IMR-90 (cell line): ENCODE measurements at places on chromosomes 16 and 17.
A peak's percentile ranks its signal among the peaks of the same experiment; 100 is the strongest.

DNA sequence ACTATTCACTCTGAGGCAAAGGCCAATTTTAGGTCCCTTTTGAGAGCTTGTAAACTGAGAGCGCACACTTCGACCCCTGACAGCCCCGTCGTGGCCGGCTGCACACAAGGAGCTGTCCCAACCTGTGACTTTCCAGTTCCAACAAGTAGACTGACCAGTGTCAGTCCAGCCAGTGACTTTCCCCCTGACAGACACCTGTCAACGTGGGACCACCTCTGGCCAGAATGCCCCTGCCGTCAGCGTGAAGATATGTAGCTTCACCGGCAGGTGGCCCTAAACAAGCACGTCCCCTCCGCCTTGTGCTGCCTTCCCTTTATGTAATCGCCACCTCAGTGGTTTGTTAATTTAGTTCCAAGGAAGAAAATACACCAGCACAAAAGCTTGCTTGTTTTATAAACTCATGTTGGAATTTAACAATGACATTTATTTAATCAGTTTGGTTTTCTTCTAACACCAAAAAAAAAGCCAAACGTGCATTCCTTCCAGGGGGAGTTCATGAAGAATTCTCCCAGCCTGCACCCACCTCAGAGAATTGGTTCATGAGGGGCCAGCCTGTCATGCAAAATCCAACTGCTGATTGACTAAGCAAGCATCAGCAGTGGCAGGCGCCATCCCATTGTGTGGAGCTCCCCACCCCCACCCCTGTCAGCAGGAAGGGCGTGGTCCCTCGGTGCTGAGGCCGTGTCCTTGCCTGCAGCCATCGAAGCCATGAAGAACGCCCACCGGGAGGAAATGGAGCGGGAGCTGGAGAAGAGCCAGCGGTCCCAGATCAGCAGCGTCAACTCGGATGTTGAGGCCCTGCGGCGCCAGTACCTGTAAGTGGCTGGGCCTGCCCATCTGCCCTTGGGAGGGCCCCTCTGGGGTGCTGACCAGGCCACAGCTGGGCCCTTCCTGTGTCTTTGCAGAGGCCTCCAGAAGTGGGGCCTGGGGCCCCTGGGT lies 33.9 kb downstream of the PLD6 start:
- DNase-seq: no peak

GRCh38 chr16:22308824-22309520 lies 11.8 kb downstream of the POLR3E start:
- DNase-seq: no peak

GRCh38 chr16:85912211-85912974 lies 13.4 kb downstream of the IRF8 start:
- peak; percentile 36 for DNase-seq

GRCh38 chr17:46922487-46922803 lies 515 bp upstream of the GOSR2 start:
- no peak for DNase-seq

DNA sequence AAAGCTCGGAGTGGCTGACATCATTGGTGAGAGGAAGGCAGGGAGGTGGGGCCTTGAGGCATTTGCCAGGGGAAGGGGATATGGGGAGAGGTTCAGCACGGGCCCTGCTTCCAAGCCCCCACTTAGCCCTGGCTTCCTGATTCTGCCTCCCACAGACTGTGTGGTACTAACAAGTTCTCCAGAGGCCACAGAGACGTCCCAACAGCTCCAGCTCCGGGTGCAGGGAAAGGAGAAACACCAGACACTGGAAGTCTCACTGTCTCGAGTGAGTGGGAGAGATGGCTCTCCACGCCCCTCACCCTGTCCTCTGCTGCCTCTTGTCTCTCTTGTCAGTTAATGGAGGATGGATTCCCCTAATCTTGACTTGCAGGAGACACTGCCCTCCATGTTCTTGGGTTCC lies 8.1 kb downstream of the NFATC2IP start:
- DNase-seq: no peak

- DNase-seq: no peak
These were observed 122.9 kb downstream of the ABCA8 start for GRCh38 chr17:68832109-68832802.

- DNase-seq: no peak
These were observed 5.7 kb downstream of the CCDC102A start for GRCh38 chr16:57530522-57531252.

DNA sequence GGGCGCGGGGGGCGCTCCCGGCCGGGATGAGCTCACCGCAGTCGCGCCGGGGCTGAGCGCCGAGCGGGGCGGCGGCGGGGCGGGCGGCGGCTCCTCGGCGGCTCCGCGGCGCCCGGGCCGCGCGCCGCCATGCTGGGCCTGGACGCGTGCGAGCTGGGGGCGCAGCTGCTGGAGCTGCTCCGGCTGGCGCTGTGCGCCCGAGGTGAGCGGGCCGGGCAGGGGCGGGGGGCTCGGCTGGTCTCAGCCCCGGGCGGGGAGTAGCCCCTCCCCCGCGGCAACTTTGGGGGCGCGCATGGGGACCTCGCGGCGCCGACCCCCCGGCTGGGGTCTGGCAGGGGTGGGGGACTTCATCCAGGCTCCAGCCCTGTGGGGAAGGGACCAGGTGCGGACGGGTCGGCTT lies at the start of gene ARHGDIG:
TSS of gene ARHGDIG (plus strand) at position 40 of the 400 bp plus-strand sequence. CDS start at position 130, 90 bp downstream.
- no peak for DNase-seq

GRCh38 chr16:31489616-31490584 lies 7.0 kb downstream of the SLC5A2 start:
- no peak for DNase-seq

- DNase-seq: no peak
These were observed 55.4 kb downstream of the SOCS1 start for GRCh38 chr16:11200592-11200991.
